ENCODE measurements at places on chromosomes 2 and 18.

- DNase-seq = peak; percentile 85
Measured at GRCh38 chr2:43169987-43170386, 56.4 kb downstream of the ZFP36L2 start.

- DNase-seq = no peak
Measured at GRCh38 chr2:186569897-186570296, 20.0 kb upstream of the ITGAV start.

DNA sequence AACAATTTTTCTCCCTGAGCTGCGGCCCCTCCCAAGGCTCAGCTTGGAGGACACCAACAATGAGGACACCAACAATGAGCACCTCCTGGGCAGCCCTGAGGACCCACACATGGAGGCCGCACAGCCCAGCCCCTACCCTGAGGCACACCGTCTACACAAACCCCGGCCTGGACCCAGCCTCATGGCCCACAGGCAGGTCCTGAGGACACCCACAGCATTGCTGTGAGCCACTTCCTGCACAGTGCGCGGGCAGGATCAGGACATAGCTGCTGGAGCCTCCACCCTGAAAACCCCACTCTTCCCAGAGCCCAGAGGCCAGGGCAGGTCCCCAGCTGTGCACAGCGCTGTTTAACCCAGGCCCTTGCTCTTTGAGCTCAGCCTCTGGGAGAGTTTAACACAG is 194.3 kb downstream of the RTP5 start:
- DNase-seq = no peak

DNA sequence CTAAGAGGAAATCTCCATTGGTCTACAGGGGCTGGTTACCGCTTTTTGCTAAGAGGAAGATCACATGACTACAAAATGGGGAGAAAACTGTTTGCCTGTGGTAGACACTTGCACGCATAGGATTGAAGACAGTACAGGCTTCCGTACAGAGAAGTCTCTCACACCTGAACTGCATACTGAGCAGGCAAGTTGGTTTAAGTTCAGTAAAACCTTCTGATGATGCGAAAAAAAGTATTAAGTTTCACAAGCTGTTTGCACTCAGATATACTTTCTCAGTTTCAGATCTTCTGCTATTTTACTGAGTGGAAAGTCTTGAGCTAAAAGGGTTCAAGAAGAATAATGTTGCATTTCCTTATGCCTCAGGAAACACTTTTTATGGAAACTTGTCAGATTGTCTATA is 292.2 kb upstream of the MC4R start:
- DNase-seq = no peak

DNA sequence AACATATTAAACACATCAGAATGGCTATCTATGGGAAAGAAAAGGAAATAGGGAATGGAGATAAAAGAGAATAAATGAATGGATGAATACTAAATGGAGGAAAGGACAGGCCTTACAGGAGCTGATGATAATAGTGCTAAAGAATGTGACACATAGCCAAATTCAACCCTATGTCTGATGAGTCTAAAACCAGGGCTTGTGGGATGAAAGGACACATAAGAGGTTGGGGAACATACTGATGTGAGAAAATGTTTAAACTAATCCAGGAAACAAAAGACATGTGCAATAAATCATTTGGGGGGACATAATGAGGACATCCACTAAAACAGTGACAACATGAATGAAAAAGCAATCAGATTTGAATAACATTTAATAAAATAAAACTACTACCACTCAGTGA is 120.0 kb downstream of the DYM start:
- DNase-seq = no peak

DNA sequence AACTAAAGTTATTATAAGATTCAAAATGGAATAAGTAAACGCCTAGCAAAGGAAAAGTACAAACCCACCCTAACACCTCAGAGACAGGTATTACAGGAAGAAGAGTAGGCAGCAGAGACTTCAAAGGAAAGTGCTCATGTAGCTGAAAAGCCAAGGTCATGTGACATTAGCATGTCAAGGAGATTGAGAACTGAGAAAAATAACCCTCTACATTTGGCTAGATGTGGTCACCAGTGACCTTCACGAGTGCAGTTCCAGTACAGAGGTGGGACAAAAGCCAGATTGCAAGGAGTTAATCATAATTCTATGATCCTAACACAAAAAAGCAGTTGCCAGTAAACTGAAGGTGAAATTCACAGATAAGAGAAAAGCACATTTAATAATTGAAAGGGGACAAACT is 252.7 kb downstream of the ZEB2 start:
- no peak for DNase-seq

GRCh38 chr2:133607679-133608078 is 39.4 kb upstream of the NCKAP5 start:
- no peak for DNase-seq

- peak; percentile 43 for DNase-seq
Measured at GRCh38 chr2:240922245-240922981, 16.3 kb downstream of the CROCC2 start.

DNA sequence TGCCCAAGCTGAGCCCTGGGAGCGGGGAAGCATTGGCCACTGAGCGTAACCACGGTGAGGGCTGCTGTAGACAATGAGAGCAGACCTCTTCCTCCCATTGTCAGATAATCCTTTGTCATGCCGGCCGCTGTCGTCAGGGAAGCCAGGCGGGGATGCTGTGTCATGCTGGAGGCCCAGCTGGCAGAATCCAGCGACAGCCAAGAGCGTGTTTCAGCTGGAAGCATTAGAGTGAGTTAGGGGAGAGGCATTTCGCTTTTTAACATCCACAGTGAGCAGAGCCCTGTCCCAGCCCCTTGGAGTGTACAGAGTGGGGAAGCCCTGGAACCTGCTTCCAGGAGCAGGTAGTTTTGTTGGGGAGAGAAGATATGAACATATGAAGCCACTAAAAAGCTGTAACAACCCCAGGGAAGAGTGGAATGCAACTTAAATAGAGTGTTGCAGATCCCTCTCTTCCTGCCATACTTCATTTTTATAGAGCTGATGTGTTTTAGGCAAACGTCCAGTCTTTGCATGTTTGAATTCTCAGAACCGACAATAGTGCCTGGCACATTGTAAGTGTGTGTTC is 7.0 kb downstream of the CTIF start:
- peak; percentile 26 for DNase-seq

- no peak for DNase-seq
Measured at GRCh38 chr2:44582363-44583008, 220.7 kb downstream of the CAMKMT start.

DNA sequence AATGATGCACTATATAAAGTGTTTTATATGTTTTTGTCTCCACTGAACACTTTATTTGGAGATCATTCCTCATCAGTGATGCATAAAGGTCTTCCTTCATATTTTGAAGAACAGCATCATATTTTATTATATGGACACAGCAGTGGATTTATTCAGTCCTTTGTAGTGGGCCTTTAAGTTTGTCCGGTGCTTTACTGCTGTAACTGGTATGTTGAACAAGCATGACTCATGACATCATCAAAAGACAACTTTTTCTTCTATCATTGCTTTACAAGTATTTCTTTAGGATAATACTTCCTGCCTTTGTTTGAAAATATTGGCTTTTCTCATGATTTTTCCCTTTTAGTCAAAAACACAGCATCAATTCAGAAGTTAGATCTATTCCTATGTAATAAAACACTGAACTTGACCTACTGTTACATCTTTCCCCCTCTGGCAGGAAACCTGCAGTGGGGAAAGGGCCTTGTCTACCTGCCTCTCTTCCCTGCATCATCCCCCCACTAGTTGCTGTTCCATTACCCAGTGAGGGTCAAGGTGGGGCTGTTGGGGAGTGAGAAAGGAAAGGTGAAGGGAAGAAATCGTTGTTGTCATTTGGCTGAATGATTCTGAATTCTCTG is 241.2 kb downstream of the CYP26B1 start:
- no peak for DNase-seq

- no peak for DNase-seq
Measured at GRCh38 chr2:111669928-111670695, 213.9 kb downstream of the ANAPC1 start.

- DNase-seq = no peak
Measured at GRCh38 chr2:178650554-178650953, 156.7 kb downstream of the TTN start.

DNA sequence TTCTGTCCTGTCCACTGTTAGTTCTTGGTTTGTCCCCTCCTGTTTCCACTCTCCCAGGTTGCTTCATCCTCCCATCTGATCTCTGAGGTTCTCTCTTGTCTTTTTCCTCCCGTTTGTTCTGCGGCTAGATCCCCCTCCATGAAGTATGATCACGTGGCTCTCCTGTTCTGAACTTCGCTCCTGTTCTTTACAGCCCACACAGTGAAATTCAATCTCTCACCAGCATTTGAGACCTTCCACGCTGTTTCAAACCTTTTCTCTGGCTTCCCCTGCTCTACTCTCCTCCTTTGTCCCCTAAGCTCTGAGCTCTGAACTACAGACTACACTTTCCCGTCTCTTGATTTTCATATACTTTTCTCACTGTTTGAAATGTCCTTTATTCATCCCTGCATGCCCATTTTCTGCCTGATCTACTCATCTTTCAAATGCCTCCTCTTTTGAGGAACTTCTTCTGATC is 83.5 kb downstream of the OSBPL6 start:
- DNase-seq = no peak

GRCh38 chr2:191087311-191087710 is 63.5 kb downstream of the STAT4 start:
- no peak for DNase-seq

DNA sequence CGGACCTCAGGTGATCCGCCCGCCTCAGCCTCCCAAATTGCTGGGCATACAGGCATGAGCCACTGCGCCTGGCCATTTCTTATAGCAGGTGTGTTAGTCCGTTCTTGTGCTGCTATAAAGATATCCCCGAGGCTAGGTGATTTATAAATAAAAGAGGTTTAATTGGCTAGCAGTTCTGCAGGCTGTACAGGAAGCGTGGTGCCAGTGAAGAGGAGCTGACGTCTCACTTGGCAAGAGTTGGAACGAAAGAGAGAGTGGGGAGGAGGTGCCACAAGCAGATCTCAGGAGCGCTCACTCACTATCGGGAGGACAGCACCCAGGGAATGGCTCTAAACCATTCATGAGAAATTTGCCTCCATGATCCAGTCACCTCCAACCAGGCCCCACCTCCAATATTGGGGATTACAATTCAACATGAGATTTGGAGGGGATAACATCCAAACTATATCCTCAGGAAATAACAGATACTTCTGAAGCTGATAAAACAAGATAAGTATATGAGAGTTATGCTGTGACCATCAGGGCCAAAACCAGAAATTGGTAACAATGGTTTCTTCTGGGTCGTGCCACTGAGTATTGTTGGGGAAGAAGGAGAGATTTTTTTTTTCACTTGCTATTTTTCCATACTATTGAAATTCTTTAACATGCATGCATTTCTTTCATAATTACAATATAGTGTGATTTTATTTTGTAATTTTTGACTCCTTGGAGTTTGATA is 7.4 kb upstream of the RMC1 start:
- no peak for DNase-seq

DNA sequence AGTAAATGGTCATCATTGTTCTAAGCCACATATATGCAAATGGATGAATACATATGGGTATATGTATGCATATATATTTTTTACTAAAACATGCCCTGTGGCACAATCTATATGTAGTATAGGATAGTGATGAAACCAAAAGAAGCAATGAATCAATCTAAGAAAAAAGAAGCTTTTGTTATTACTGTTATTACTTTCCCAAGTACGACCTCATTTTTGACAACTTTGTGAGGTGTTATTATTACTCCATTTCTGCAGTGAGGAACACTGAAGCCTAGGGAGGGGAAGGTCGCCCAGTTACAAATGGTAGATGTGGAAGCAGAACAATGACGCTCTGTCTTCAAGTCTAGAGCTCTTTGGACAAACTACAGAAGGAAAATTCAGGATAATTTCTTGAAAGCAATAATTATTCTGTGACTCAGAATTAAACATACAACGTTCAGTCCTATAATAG is 38.3 kb downstream of the STAT4 start:
- DNase-seq = no peak

DNA sequence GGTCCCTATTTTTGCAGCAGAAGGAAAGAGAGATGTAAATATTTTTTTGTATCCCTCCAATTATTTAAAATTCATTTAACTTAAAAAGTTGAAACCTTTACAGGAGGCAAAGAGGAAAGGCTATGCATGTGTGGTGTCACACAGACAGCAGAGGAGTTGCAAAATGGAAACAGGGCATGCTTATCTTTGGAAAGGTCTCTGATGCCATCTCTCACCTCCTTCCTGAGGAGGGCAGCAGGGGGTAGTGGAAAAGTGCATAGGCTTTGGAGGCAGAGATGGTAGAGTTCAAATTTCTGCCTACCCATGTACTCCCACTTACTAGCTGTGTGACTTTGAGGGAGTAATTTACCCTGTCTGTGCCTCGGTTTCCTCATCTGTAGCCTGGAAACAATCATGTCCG is 99.6 kb upstream of the MCFD2 start:
- DNase-seq = no peak

DNA sequence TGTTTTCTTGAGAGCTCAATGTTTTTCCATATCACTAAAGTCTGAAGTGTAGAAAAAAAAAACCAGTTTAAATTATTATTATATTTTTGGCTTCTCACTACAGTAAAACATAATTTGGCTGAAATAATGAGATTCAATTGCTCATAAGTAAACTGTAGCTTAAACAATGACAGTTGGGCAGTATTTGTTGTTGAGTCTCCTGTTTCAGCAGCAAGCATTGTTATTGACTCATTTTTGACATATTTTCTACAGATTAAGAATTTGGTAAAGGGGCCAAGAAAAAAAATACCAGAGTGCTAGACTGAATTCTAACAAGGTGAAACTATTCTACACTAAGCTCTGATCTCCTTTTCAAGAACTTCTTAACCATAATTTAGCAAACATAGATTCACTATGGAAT is 2070.4 kb upstream of the CELF4 start:
- no peak for DNase-seq

DNA sequence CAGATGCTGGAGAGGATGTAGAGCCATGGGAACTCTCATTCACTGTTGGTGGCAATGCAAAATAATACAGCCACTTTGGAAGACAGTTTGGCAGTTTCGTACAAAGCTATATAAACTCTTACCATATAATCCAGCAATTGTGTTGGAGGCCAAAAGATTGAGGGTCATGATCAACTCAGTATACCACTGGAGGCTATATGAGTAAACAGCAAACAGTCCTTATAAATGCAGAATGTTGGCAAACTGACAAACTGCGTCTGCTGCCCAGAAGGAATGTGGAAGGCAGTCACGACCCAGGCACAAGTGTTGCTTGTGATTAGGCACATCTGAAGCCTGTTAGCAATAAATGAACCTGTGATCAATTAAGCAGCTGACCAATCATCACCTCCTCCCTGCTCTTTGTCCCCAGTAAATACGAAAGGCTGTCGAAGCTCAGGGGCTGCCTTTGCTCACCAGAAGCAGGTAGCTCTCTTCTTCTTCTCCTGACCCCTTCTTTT is 98.1 kb upstream of the SPOPL start:
- no peak for DNase-seq

DNA sequence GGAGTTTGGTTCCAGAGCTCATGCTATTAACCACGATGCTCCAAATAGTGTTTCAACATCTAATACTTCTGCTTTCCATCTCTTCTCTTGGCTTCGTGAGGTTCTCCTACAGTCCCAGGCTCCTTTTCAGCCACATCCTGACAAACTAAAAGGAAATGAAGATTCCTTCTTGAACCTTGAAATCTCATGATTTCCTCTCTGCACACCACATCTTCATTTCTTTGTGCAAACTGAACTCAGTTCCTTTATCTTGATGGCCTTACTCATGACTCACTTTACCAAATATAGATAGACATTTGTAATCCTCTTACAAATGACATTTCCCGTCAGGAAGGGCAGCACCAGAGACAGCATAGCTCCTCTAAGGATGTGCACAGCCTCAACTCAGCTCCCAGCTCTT is 50.0 kb upstream of the ITGA4 start:
- DNase-seq = no peak

GRCh38 chr2:8315531-8316165 is 366.2 kb upstream of the ID2 start:
- no peak for DNase-seq

Measured in mucosa of descending colon (tissue), 3 donors.